ENCODE measurements at places on chromosomes 1 and 21.

- DNase-seq, result peak; percentile 70
Observed at GRCh38 chr1:66231217-66231616, 302.7 kb upstream of the SGIP1 start.

GRCh38 chr1:156229809-156230472 lies 12.0 kb upstream of the BGLAP start:
- no peak for DNase-seq

DNA sequence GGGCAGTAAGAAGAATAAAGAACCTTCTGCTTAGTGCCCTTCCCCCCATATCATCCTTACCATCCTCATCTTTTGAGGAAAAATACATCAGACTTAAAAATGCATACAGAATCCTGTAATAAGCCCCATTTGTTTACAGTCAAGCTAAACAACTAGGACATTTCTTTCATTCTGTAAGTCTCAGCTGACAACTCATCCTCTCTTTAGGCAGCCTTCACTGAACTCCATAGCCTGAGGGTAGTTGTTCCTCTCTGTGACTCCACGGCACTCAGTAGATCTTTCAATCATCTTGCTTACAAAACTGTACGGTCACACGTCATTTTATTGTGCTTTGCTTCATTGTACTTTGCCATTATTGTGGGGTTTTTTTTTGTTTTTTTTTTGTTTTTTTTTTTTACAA lies 82.5 kb downstream of the NRIP1 start:
- DNase-seq, result no peak

GRCh38 chr21:27807596-27807995 lies 840.7 kb upstream of the ADAMTS5 start:
- no peak for DNase-seq

DNA sequence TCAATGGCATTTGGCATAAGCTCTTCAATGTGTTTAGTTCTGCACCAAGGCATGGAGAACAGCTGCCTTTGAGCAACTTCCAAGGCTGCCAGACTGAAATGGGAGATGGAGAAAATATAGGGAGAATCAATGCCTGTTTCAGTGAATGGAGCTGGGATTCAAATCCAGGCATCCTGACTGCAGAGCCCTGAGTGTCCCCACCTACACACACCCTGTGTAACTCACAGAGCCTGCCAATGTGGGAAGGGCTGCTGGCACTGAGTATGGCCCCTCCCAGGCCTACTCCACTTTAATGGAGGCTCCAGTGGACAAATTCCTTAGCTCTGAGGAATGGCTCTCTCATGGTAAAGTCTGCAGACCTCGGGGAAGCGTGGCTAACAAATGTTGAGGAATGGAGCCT lies 145.6 kb upstream of the TNR start:
- DNase-seq, result no peak

- no peak for DNase-seq
Observed at GRCh38 chr1:147316968-147317367, 74.5 kb downstream of the CHD1L start.

DNA sequence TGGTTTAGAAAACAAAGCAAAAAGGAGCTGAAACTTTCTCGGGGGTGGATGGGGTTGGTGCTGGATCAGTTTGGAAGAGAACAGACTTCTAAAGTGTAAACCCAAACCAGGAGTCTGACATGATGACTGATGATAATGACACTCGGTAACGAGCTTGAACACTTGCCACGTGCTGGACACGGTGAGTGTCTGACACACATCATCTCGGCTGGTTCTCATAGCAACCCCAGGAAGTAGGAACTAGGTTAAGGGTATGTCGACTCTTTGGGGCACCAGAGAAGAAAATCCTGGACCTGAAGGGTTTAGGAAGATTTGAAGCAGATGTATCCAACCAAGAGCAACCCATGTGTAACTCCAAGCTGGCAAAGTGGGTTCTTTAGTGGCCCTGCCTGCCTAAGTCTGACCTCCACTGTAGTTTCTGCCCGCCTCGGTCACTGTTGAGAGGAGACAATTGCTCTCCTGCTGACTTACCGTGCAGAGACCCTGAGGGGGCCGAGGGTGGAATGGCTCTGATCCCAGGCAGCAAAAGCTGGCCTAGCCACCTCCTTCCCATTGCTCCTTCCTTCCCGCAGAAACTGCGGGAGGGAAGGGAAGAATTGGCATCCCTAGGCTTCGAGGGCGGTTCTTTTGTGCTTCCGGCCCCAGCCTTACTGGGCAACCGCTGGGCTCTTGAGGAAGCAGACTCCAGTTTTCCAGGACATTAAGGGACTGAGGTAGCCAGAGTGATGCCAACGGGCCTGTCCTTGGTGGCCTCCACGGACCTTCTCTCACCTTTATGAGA lies 156.0 kb downstream of the TOMM20 start:
- DNase-seq, result no peak

DNA sequence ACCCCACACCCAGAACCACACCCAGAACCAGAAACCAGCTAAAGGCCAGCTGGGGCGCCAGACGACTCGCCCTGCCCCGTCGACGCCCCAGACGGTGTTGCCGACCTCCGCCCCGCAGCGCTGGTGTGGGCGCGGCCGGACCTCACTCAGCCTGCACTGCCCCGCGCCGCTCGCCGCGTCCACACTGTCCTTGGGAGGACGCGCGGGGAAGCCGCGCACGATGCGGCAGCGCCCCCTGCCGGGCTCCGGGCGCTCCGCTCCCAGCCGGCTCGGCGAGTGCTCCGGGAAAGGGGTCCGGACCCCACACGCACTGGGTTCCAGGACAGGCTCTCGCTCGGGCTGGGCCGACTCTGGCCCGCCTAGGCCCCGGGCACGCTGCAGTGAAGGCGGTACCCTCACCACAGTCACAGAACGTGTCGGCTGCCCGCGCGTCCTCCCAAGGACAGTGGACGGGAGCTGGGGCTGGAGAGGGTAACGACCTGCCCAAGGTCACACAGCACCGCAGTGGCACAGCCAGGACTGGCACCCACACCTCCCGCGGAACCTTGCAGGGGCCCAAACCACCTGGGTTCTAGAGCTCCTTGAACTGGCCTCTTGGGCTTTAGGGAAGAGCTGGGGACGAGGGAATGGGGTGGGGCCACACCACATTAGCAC lies 90.2 kb downstream of the DMRTA2 start:
- DNase-seq, result no peak

- DNase-seq, result no peak
Observed at GRCh38 chr1:45134461-45134873, 71.9 kb downstream of the ZSWIM5 start.

- DNase-seq, result no peak
Observed at GRCh38 chr1:160935527-160936258, 18.9 kb downstream of the ITLN2 start.

DNA sequence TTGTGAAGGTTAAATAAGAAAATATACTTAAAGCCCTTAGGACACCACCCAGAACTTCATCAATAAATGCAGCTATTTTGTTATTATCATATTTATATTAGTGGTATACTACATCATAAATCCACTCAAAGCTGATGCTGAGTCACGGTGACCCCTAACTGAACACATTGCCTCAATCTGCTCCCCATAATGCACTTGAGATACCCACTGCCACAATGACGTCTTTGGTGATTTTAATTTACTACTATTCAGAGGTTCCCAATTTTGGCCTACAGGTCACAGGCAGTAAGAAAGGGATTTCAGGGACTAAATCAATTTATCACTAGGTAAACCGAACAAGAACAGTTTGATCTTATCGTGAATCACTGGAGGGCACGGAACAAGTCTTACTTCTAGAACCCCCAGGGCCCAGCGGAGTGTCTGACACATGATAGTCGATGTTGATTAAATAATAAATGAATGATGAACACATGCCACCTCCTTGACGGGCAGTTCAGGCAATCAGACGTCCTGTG lies 493 bp upstream of the CHD1L start:
- peak; percentile 42 for DNase-seq

DNA sequence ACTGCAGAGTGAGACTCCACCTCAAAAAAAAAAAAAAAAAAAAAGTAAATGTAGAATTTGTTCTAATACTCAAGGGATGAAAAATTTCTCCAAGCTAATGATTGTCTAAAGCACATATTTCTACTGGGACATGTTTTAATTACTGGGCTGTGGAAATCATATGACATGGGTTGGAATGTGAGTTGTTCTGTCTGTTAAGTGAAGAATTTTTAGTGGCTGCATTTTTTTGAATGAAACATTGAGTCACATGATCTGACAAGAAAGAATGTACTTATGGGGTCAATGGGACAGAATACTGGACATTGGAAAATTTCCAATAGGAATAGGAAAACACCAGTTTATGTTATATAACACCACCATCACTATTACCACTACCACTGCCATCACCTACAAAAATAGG lies 123.8 kb upstream of the IVNS1ABP start:
- DNase-seq, result no peak

GRCh38 chr1:24257373-24257772 lies 61.8 kb upstream of the GRHL3 start:
- no peak for DNase-seq

DNA sequence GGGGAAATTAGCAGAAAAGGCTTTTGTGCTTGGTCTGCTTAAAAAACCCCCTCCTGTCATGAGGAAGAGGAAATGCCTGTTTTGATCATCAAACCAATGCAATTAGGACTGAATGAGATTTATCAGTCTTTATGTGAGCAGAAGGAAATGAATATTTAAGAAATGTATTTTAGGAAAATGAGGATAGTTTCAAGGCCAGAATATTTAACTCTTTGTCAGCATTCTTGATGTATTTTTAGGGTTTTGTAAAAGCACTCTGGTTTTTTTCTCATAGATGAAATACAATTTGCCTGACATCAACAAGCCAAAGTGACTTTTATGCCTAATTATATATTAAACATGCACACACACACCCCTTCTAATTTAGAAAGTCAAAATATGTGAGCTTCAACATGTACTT lies 213.8 kb downstream of the GRIK1 start:
- DNase-seq, result no peak

DNA sequence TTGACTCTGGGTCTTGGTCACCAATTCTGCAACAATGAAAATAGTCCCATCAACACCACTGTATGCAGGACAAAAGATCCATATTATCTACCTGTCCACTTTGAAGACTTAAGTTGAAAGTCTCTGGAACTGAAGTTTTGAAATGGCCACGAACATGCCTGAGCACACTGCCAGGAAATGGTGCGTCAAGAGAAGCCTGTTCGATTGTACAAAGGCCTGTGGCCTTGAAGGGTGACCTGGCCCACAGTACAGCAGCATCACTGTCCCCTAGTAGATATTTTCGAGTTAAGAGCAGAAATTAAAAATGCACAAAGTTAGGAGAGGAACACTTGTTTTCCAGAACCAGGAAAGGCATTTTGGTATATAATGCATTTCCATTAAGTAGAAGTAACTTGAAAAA lies 78.5 kb downstream of the BACH1 start:
- no peak for DNase-seq

DNA sequence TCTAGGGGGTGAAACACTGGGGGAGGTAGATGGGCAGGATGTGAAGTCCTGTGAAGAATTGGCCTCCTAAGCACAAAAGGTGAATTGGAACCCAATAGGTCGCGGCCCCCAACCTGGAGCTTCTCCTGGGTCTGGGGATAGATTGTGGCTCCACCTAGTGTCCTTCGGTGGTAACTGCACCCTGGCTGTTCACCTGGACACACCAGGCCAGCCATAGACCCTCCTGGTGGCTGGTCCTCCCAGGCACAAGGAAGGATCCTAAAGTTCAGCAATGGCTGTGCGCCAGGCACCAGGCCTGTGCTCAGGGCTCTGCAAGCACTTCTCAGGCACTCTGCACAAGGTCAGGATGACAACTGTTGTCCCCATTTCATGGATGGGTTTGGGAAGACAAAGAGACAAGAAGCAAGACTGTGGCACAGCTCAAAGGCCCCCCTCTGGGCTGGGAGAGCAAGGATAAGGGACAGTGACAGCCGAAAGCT lies 13.5 kb downstream of the ESPN start:
- peak; percentile 53 for DNase-seq

- peak; percentile 92 for DNase-seq
Observed at GRCh38 chr1:155070721-155071569, 7.4 kb downstream of the EFNA4 start.

DNA sequence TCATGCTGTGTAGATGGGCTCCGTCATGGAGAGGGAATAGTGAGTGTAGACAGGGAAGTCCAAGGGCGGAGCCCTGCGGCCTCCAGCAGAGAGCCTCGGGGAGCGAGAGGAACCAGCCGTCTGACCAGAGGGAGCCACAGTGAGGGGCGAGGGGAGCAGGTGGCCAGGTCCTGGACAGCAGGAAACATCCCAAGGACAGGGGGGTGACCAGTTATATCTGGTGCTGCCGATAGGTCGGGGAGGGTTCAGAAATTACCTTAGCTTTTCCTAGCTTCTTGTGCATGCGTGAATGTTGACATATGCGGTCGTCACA lies 46.5 kb downstream of the TRAPPC10 start:
- DNase-seq, result no peak

DNA sequence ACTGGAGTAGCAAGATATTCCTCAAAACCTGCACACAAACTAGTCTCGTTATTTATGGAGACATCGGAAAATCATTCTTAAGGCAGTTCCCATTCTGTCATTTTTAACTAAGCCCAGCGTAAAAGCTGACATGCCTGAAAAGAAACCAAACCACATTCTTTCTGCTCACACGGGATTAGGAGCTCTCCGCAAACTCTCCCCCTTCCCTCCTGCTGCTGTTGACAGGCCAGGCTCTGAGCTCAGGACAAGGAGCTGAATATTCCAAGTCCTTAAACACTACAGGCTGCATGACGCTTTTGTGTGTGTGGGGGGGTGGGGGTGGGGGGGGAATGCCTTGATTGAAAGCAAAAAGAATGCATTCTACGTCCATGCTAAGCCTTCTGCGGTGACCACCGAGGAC lies 5.2 kb downstream of the OLIG1 start:
- no peak for DNase-seq

DNA sequence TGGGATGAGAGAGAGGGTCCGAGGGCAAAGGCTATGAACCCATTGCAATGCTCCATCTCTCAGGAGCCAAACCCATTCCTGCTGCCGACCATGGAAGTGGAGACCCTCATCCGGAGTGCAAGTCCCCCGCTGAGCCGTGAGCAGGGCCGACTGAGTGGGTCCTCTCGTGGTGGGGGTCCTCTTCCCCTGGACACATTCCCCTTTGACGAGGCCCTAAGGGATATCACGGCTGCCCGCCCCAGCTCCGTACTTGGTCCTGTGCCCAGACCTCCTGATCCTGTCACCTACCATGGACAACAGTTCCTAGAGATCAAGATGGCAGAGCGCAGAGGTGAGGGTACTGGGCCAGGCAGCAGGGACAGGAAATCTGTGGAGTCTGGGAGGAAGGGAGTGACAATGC lies 11.0 kb downstream of the HYI start:
- DNase-seq, result no peak

GRCh38 chr1:107474877-107475612 lies 334.2 kb downstream of the NTNG1 start:
- no peak for DNase-seq

GRCh38 chr1:40143891-40144575 lies 17.2 kb upstream of the RLF start:
- DNase-seq, result peak; percentile 75

DNA sequence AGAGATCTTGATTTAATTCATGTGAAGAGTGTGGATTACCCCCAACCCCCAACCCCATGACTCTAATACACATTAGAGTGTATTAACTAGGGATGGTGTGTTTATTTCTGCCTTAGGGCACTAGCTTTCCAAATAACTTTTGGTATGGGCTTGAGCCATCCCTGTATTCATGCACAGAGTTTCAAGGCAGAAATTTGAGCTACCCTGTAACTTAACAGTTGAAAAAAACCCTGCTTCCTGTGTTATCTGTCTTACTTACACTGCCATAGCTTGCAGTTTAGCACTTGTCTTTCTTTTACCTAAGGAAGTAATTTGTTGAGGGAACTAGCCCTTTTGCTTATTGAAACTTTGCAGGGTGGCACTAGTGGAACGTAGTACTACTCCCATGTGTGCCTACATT lies 6.3 kb downstream of the SRSF11 start:
- no peak for DNase-seq
